Smooth muscle cell of the umbilical artery (primary cell): ENCODE measurements at places on chromosomes 13 and 19. TPM values are rescaled to one million over a fixed set of nuclear protein-coding genes. Genes with fewer than 3 reads are reported as not detected.

ATP7B gene
- total RNA-seq: 5.3 and 8.9 TPM in 2 replicates

CLIP3 gene
- 14.3 and 22.8 TPM in 2 replicates for total RNA-seq

THAP8 gene
- total RNA-seq: 1.6 and 3.3 TPM in 2 replicates

CPB2 gene
- total RNA-seq: 0.05 TPM in 1 of 2 replicates, not detected in the other

SELENOV gene
- total RNA-seq: not detected in 2 replicates

GRIN3B gene
- 0.59 and 0.65 TPM in 2 replicates for total RNA-seq

MIR17HG gene
- total RNA-seq: 6.4 and 7.1 TPM in 2 replicates

SHISA2 gene
- under 0.01 and 0.09 TPM in 2 replicates for total RNA-seq

POU4F1 gene
- not detected in 2 replicates for total RNA-seq

ETFB gene
- 58.8 and 149 TPM in 2 replicates for total RNA-seq

DLL3 gene
- under 0.01 and 0.32 TPM in 2 replicates for total RNA-seq

PDX1 gene
- not detected in 2 replicates for total RNA-seq

PLPPR3 gene
- 0.59 and 0.78 TPM in 2 replicates for total RNA-seq

SUPT20H gene
- total RNA-seq: 46.6 and 64.6 TPM in 2 replicates

PGLYRP1 gene
- total RNA-seq: not detected in 2 replicates

NOVA2 gene
- total RNA-seq: 0.23 TPM in 1 of 2 replicates, not detected in the other

CEACAM16 gene
- total RNA-seq: not detected in 2 replicates

ZNF442 gene
- total RNA-seq: 3.3 and 3.9 TPM in 2 replicates
